Stimulated activated CD8-positive, alpha-beta memory T cell treated with anti-CD3 and anti-CD28 coated beads, Interleukin-4, amount 100 ng/mL, for 1 hour (primary cell): ENCODE measurements at places on chromosomes 4 and X.
A peak's percentile ranks its signal among the peaks of the same experiment; 100 is the strongest.

DNA sequence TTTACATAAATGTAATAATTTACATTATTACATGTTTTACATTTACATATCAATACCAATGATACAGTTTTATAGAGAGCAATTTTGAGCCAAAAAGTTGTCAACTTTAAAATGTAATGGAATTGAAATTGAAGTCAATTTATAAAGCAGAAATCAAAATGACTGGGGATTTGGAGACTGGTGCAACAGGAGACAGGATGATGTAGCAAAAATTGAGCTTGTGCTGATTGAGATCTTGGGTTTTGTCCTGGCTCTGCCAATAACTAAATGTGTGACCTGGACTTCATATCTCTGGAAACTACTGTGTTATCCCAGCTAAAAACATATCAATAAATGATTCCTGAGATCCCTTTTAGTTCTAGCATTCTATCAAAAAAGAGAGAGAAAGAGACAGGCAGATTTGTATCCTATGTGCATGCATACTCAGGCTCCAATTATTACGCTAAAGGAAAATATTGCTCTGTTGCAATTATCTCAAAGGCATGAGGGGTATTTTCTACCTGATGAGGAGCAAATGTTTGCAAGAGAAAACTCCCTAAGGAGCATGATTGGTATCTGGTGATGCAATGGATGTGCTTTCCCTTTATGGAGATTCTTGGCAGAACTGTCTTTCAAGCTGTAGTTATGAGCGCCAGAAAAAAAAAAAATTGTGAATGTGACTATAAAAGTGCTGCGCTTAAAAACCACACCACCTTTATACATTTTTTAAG is 14.7 kb downstream of the EXOC1L start:
- no peak for DNase-seq

- peak; percentile 11 for DNase-seq
Measured at GRCh38 chr4:140152751-140153418, 1.1 kb downstream of the MAML3 start.

DNA sequence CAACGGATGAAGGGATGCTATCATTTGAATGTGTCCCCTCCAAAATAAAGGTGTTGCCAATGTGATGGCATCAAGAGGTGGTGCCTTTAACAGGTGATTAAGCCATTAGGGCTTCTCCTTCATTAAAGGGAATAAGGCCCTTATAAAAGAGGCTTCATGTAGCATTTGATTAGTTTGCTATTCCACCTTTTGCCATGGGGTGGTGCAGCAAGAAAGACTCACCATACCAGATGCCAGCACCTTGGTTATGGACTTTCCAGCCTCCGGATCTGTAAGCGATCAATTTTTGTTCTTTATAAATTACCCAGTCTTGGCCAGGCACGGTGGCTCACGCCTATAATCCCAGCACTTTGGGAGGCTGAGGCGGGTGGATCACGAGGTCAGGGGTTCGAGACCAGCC is 7.9 kb upstream of the SLC25A43 start:
- DNase-seq: no peak

- DNase-seq: no peak
Measured at GRCh38 chrX:50327235-50327634, 122.7 kb downstream of the CCNB3 start.

DNA sequence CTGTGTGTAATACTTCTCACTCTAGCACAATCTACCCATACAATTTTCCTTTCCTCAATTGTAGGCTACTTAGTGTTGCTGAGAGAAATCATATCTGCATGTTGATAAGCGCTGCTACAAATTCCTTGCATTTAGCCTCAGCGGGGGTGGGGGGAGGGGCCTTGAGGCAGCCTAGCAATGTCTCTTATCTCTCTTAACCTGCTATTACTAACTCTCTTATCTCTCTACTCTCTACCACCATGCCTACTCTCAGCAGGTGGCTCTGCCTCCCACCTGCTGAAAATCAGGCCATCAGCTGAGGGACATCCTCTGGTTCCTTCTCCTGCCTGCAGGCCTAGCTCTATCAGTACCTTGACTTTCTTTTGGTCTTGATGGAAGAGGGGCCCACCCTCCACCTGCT is 98.9 kb downstream of the GPR82 start:
- no peak for DNase-seq

DNA sequence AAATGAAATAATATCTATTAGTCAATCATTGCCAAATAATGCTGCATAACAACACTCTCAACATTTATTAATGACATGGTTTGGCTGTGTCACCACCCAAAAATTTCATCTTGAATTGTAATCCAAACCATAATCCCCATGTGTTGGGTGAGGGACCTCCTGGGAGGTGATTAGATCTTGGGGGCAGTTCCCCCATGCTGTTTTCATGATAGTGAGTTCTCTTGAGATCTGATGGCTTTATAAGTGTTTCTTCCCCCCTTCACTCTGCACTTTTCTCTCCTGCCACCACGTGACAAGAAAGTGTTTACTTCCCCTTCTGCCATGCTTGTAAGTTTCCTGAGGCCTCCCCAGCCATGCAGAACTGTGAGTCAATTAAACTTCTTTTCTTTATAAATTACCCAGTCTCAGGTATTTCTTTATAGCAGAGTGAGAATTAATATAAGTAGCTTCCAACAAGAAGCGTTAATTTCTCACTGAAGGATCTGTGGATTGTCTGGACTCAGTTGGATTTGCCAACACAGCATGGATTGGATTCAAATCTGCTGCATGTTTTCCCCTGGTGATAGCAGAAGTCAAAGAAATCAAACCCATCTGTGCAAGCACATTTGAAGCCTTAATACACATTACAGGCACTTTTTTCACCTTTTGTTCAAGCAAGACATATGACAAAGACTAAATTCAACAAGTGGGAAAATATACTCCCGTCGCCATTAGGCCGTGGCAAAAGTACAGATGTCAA is 216.6 kb downstream of the PDGFC start:
- DNase-seq: no peak

- no peak for DNase-seq
Measured at GRCh38 chrX:41718481-41719235, 5.3 kb upstream of the GPR82 start.

GRCh38 chr4:8181119-8181518 is 18.0 kb upstream of the SH3TC1 start:
- no peak for DNase-seq

- DNase-seq: no peak
Measured at GRCh38 chr4:139631791-139632190, 33.8 kb upstream of the MGST2 start.

DNA sequence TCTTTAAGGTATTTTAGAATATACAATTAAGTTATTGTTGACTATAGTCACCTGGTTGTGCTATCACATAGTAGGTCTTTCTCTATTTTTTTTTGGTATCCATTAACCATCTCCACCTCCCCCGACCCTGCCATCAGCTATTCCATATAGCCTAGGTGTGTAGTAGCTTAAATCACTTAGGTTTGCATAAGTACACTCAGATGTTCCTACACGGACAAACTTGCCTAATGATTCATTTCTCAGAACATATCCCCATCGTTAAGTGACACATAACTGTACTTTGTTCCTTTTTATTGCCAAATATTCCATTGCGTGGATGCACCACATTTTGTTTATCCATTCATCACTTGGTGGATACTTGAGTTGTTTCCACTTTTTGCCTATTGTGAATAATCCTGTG is 67.9 kb downstream of the SLAIN2 start:
- no peak for DNase-seq

DNA sequence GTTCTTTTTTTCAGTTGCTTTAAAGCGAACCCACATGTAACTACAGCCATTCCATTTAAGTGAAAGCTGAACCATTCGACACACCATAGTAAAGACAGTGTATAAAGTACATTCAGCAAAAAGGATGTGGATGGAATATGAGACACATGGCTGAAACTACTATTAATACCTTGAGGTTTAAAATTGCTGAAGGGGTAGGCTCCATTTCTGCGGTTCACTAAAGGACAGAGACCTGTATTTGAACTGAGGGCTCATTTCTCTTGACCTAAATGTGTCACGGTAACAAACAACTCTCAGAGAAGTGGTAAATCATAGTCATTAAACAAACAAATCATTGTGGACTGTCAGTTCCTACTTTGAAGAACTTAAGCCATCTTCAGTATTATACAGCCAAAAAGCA is 1085.6 kb upstream of the TENM3 start:
- no peak for DNase-seq

DNA sequence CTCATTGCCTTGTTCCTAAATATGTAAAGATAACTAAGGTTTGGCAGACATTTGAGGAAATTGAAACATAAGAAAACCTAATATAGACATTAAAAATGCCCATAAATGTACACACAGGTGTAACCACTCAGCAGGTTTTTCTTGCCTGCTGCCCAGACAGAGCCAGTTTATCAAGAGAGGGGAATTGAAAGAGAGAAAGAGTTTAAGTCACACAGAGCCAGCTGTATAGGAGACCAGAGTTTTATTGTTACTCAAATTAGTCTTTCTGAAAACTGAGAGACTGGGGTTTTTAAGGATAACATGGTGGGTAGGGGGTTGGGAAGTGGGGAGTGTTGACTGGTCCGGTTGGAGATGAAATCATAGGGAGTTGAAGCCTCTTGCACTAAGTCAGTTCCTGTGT is 119.0 kb downstream of the CFAP299 start:
- DNase-seq: no peak

GRCh38 chr4:180423712-180424057 is 1819.5 kb upstream of the TENM3 start:
- no peak for DNase-seq

DNA sequence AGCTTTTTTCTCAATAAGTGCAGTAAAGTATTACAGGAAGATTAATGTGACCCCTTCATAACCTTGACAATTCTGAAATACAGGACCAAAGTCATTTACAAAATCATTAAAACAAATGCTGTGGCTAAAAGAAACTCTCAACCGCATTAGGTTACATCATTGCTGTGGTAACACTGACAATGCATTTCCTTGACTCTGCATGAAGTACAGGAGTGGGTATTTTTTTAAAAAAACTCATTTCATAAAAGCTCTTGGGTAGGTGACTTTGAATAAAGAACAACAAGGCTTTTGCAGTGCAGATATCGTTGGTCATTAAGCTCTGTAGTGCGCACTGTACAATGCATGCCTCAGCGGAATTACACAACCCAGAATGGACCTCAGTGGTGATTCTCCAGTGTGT is 23.4 kb upstream of the XK start:
- no peak for DNase-seq

DNA sequence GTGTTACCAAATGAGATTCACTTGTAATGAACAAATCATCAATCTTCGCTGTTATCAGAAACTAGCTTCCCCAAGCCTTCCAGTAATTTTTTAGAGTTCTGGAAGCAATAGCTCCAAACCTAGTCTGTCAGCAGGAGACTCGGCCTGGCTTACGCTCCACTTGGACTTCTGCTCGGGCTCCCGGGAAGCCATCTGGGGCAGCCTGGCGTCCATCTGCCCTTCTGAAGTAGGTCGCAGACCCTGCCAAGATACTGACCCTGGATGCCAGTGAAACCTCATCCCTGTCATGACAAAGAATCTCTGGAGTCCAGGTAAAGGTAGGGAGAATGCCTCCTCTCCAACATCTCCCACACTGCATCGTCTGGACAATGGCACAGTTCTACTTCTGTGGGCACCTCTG is 493.8 kb upstream of the ZFP42 start:
- no peak for DNase-seq

- no peak for DNase-seq
Measured at GRCh38 chrX:154013614-154014360, 5.9 kb downstream of the IRAK1 start.

DNA sequence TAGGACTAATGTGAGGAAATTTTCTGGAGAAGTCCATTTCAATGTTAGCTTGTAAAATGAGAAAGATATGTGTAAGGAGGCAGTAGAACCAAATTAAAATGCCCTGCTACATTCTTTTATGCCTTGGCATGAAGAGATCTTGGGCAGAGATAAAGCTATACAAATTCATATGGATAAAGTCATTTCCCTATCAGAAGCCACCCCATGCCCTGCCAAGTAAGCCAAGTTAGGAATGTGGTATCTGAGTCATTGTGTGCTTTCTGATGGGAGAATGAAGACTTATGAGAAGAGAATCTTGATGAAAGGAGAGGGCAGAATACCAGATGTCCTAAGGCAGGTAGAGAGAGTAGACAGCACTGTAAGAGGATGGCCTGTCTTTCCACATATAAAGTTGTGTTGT is 83.7 kb downstream of the TEX13A start:
- DNase-seq: no peak

GRCh38 chr4:6991771-6992557 is 51.2 kb upstream of the TADA2B start:
- DNase-seq: no peak

- DNase-seq: no peak
Measured at GRCh38 chr4:104966349-104967033, 180.2 kb upstream of the TET2 start.

GRCh38 chrX:31038575-31039326 is 33.1 kb downstream of the FTHL17 start:
- no peak for DNase-seq

DNA sequence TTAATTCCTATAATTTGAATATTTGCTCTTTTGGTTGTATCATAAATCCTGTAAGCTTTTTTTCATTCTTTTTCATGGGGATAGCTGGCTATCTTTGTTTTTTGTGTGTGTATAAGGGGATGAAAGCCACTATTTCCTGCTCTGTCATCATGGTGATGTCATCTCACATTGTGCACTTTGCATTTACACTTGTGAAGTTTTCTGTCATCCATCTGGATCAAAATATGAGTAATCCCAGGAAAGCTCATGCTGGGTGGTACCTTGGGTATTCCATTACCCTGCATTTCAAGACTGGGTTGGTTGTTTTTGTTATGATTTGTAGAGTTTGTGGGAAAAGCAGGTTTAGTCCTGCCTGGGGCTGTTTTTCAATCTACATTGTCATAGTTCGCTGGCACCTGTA is 367.3 kb downstream of the CHIC1 start:
- DNase-seq: no peak

- no peak for DNase-seq
Measured at GRCh38 chr4:21688596-21689265, 259.8 kb downstream of the KCNIP4 start.

DNA sequence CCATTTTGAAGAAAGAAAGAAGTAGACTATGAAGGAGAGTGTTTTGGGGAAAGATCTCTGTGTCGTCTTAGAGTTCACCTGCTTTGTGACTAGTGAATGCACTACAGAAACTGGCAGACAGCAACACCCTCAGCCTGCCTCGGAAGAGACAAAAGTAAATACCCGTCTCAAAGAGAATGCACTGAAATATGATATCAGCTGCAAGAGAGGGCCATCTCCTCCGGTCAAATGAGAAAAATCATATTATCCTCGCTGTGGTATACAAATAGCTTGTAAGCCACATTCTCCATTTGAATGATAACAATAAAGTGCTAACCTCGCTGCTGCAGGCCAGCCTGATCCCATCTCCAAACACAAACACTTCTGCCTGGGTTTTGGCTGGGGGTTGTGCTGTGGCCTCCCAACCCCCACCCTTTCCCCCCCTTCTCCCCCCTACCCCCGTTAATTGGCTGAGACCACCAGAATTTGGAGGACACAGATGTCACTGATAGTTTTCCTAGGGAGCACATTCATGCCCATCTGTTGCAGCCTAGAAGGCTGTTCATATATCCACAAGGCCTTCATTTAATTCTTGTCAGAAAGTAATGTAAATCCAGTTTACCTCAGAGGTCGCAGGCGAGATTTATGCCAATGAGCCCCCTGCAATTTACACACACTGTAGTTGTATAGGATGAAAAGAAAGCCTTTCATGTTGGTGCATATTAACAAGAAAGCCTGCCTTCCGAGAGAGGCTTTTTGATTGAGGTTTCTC is 46.3 kb downstream of the ALPK1 start:
- DNase-seq: no peak
